ENCODE measurements at places on chromosomes 1 and 21.

DNA sequence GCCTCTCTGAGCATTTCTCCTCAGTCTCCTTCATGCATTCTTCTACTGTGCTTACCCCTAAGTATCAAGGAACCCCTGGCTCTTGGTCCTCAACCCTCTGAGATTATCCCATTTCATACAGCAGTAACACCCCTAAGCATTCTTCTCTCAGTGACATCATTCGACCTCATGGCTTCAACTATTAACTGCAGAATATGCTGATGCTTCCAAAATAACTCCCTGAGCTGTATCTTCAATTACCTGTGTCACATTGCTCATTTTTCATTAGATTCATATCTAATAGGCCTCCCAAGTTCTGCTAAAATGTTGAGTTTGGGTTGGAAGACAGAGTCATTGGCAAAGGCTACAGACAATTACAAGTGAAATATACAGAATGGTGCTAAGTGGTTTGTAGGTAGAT lies 7.5 kb downstream of the CAPN8 start:
- DNase-seq, result no peak

GRCh38 chr1:16111771-16112595 lies 38.5 kb upstream of the FAM131C start:
- DNase-seq, result no peak

GRCh38 chr1:10803971-10804820 lies 7.8 kb upstream of the CASZ1 start:
- DNase-seq, result no peak

- DNase-seq, result peak; percentile 46
Observed at GRCh38 chr1:184691719-184692324, 62.8 kb downstream of the EDEM3 start.

GRCh38 chr21:31537872-31538576 lies 121.5 kb upstream of the SOD1 start:
- DNase-seq, result no peak

GRCh38 chr1:42319128-42319851 lies 15.7 kb downstream of the FOXJ3 start:
- peak; percentile 35 for DNase-seq

DNA sequence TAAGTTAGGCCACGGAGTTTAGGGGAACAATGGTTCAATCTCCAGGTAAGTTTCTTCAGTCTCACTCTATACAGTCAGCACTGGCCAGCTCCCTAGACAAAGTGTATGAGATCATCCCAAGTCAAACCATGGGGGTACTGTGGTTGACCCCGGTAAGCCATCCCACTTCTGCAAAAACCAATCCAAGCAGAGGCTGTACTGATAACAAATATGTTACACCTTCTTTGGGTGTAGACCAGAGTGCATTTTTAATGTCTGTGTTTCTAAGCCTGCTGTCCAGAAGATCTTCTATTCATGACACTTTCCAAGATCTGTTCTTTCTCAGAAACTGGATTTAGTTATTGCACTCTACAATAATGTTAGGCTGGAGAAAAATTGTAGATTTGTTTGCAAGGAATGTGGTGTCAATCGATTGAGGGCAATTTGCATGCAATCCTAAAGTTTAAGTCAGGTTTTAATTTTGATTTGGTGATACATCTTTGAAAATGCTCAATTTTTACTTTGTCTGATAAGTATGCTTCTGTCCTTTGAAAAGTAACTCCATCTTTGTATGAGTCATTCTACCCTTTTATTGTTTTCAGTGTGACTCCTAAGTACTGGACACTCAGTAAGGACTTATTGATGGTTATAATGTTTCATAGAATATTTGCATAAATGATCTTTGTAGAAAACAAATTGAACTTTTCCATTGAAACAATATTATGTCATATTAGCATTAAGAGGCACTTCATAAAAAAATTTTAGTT lies 152.4 kb downstream of the HLX start:
- DNase-seq, result no peak

DNA sequence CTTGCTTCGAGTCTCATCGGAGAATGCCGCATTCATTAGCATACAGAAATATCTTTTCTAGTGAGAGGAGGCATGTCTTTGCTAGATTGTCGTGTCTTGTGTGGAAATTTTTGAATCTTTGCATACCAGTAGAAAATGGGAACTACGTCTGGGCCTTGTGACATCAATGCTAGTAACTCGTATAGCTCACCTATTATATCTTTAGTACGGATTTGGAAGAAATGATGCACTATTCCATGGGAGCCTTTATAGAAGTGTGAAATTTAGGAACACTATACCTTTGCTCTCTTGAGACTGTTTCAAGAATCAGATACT lies 835 bp downstream of the UHMK1 start:
- no peak for DNase-seq

All from right lung (tissue), 10 donors.